ENCODE measurements at places on chromosomes 1 and 21.

GRCh38 chr1:116579259-116579875 is 8.5 kb upstream of the CD58 start:
- DNase-seq = no peak

DNA sequence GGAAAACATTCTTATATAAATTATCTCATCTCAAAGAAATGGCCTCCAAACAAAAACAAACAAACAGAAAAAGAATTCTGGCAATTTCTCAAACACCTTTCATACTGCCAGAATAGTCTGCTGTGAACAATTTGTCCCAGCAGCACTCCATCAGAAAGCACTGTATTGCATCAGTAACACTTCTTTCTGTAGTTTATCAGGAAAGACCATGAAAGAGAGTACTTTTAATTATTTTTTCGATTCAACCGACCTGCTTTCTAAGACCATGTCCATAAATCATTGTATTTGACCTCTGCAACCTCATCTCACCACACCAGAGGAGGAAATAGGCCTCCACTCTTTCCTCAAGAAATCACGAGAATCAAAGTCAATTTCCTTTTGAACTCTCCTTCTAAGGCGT is 1579.9 kb downstream of the MRPL39 start:
- no peak for DNase-seq

GRCh38 chr1:83583351-83584014 is 415.4 kb downstream of the TTLL7 start:
- DNase-seq = no peak

- DNase-seq = no peak
Measured at GRCh38 chr1:47870946-47871676, 126.1 kb downstream of the TRABD2B start.

DNA sequence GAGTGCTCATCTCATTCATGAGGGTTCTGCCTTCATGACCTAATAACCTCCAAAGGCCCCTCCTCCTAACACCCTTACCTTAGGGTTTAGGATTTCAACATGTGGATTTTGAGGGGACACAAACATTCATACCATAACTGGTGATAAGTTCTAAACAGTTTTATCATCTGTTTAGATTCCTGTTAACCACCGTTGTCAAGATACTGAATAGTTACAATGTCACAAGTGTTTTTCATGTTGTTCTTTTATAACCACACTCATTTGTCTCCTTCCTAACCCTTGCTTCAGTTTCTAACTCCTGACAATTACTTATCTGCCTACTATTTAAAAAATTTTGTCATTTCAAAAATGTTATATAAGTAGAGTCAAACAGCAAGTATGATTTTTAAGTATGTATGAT is 86.0 kb downstream of the NCAM2 start:
- DNase-seq = no peak

- DNase-seq = no peak
Measured at GRCh38 chr21:14353726-14354125, 29.2 kb downstream of the HSPA13 start.
